ENCODE measurements at places on chromosomes 7 and 10.

DNA sequence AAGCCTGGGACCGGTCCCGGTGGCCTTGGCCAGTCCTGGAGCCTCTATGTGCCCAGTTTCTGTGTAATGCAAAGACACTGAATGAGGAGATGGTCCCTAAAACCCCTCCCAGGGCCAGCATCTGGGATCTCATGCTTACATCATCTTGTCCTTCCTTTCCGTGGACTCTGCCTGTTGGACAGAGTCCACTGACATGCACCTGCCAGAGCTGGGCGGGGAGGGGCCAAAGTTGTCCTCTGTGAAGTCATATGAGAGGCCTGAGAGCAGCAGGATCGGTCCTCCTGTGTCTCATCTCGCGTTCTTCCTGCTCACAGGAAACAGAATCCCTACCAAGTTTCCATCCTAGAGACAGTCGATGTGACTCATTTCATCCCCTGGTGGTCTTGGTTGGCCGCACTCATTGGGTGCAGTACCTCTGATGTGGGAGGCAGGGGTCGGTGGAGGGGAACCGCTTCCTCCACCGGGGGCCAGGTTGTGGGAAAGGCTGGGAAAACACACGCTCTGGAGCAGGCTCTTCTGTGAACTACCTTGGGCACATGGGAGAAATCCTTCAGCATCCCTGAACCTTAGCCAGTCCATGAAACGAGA is 389.6 kb upstream of the PODXL start:
- DNase-seq = no peak

DNA sequence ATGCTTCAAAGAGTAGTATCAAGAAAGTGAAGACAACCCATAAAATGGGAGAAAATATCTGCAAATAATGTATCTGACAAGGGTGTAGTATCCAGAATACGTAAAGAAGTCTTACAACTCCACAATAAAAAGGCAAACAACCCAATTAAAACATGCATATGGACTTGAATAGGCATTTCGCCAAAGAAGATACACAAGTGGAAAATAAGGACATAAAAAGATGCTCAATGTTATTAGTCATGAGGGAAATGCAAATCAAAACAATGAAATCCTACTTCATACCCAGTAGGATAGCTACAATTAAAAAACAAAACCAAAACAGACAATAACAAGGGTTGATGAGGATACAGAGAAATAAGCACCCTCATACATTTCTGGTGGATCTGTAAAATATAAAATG is 79.2 kb downstream of the NUDCD3 start:
- no peak for DNase-seq

GRCh38 chr7:106501605-106502580 is 159.1 kb downstream of the CCDC71L start:
- no peak for DNase-seq

DNA sequence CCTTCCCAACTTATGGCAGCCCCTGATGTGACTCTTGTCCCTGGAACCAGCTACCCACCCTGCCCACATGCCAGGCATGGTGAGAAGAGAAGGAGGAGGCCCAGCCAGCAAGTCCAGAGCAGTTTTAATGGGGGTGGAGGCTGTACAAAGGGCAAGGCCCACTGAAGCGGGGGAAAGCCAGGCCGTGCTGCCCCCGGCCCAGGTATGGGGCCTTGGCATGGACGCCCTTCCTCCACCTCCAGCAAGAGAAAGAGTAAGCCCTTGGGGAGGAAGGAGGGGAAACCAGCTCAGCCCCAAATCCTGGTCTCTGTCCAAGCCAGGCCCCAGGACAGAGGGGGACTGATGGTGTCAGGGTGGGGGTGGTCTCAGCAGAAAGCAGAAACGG is 7.0 kb downstream of the NFKB2 start:
- DNase-seq = no peak

GRCh38 chr10:36577126-36577525 is 548.3 kb upstream of the ANKRD30A start:
- no peak for DNase-seq

GRCh38 chr7:31857172-31857571 is 170.2 kb downstream of the PPP1R17 start:
- no peak for DNase-seq

DNA sequence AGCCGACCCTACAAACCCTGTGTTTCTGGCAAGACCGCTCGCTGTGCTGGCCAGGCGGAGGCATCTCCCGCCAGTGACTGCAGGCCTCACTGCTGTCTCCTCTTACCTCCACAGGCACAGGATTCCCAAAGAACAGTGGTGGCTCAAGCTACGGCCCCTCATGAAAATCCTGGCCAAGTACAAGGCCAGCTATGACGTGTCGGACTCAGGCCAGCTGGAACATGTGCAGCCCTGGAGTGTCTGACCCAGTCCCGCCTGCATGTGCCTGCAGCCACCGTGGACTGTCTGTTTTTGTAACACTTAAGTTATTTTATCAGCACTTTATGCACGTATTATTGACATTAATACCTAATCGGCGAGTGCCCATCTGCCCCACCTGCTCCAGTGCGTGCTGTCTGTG is 36.2 kb downstream of the PITRM1 start:
- no peak for DNase-seq

- DNase-seq = no peak
Measured at GRCh38 chr10:70145166-70145665, 1.3 kb downstream of the TYSND1 start.

GRCh38 chr10:89258881-89259280 is 7.3 kb upstream of the LIPA start:
- DNase-seq = no peak

GRCh38 chr10:132398566-132398991 is 1.6 kb downstream of the PWWP2B start:
- no peak for DNase-seq

DNA sequence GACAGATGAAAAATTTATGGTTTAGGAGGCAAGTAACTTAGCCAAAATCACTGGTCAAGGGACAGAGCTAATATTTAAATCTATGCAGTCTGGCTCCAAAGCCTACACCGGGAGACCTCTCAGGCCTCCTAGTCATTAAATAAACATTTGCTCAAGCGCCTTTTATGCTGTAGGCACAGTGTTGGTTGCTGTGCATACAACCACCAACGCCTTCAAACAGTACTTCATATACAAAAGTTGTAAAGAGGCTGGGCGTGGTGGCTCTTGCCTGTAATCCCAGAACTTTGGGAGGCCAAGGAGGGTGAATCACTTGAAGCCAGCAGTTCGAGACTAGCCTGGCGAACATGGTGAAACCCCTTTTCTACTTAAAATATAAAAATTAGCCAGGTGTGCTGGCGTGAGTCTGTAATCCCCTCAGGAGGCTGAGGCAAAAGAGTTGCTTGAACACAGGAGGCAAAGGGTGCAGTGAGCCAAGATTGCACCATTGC is 159.8 kb downstream of the MAGI2 start:
- no peak for DNase-seq

GRCh38 chr7:2807845-2808772 is 36.0 kb downstream of the GNA12 start:
- no peak for DNase-seq

DNA sequence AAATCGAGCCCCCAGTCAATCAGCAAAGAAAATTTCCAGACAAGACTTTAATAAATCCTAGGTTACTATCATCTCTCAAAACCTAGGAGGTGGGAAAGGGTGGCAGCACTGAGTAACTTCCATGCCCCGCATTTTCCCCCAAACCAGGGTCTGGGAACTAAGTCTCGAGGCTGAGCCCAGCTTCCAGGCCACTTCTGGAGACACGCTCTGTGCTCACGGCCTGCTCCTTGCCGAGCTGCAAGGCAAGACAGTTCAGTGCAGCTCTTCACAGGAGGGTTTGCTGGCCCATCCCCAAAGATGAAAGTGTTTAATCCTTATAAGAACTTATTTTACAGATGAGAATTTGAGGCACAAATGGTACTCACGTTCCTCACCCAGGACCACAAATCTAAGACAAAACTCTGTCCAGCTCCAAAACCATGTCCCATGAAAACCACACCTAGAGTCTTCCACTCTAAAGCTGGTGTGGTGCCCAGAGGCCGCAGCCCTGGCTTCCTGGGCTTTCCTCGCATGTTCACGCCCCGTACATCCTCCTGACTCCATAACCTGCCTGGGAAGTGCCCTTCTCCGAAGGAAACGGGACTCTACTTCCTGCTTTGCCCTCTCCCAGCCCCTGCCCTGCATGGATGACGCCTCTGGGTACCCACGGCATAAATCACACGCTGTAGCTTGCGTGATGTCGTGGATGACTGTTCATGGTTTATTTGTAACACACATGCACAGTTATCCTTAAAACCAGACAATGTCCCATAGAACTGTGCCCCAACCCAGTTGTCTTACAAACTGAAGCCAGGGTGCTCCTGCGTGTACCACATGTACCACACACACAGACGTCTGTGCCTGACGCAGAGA is 201.2 kb downstream of the DIP2C start:
- DNase-seq = no peak

DNA sequence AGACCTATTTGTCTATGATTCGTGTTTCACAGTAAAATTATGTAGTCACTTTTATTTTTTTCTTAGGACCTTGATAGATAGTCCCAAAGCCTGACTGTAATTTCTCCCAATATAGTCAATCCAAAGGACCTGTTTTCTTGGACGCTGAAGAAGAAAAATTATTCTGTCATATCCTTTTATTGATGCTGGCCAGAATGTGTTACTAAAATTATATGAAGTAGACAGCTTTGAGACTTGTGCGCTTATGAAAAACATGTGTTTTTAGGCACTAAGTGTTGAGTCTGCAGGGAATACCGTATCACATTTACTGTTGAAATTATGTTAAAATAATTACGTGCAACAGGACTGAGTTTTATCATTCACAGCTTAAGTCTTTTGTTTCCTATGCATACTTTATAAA is 17.9 kb downstream of the TES start:
- no peak for DNase-seq

- DNase-seq = no peak
Measured at GRCh38 chr7:94029976-94030375, 25.8 kb upstream of the BET1 start.

DNA sequence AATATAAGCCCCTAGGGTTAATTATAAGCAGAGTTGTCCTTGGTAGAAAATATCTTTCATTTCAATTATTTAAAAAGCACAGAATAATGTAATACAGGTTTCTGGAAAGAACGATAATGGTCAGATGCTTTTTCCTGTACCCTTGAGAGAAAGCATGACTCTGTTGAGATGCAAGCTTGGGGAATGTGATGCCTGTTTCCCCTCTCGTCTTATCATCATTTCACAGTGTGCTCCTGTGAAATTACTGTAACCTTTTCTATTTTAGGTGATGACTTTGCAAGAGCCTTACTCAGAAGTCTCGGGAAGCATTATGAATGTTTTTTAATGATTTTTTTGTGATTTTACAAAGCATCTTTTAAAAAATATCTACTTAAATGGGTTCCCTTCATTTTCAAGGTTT is 243.0 kb downstream of the POLR1F start:
- DNase-seq = no peak

DNA sequence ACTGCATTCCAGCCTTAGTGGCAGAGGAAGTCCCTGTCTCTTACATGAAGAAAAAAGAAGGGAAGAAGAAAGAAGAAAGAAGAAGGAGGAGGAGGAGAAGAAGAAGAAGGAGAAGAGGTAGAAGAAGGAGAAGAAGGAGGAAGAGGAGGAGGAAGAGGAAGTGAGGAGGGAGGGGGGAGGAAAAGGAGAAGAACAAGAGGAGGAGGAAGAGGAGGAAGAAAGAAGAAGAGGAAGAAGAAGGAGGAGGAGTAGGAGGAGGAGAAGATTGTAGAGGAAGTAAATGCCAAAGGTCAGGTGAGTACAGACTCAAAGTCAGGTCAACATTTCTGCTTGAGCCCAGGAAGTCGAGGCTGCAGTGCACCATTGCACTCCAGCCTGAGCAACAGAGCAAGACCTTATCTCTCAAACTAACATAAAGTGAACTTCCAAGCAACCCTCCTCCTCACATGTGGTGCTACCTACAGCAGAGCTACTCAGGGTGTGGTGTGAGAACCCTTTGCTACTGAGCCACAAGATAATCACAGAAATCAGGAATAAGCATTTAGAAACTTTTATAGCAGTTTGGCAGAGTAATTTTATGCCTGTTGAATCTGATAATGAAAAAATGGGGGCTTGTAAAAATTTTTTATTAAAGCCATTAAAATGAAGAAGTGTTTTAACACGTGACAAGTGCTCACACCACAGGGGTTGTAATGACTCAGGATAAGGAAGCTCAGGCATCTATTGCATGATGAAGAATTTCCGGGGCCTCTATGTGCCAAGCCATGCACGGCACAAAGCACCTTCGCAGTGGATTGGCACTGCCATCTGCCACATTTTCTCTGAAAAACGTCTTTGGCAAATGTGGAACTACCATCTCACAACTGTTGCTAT is 224.9 kb upstream of the AUTS2 start:
- no peak for DNase-seq

GRCh38 chr10:11354823-11355222 is 256.6 kb downstream of the USP6NL start:
- DNase-seq = no peak

- DNase-seq = no peak
Measured at GRCh38 chr7:158087196-158087595, 500.4 kb downstream of the PTPRN2 start.

GRCh38 chr10:17206210-17206709 is 4.8 kb upstream of the TRDMT1 start:
- DNase-seq = no peak

DNA sequence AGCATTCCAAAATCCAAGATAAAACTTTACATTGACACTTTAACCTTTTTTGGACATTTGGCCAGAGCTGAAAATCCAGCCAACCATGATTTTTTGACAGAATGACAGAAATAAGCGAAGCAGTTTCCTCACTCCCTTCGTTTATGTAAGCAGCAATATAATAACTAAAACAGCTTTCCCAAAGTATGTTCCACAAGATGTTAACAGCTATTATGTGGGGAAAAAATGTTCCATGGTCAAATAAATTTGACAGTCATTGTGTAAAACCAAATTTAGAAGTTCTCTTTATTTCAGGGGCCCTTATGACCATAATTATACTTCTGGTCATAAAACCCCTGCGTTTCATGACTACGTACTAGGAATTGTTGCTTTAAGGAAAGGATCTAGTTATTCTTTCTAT is 416.5 kb downstream of the MAGI2 start:
- no peak for DNase-seq

DNA sequence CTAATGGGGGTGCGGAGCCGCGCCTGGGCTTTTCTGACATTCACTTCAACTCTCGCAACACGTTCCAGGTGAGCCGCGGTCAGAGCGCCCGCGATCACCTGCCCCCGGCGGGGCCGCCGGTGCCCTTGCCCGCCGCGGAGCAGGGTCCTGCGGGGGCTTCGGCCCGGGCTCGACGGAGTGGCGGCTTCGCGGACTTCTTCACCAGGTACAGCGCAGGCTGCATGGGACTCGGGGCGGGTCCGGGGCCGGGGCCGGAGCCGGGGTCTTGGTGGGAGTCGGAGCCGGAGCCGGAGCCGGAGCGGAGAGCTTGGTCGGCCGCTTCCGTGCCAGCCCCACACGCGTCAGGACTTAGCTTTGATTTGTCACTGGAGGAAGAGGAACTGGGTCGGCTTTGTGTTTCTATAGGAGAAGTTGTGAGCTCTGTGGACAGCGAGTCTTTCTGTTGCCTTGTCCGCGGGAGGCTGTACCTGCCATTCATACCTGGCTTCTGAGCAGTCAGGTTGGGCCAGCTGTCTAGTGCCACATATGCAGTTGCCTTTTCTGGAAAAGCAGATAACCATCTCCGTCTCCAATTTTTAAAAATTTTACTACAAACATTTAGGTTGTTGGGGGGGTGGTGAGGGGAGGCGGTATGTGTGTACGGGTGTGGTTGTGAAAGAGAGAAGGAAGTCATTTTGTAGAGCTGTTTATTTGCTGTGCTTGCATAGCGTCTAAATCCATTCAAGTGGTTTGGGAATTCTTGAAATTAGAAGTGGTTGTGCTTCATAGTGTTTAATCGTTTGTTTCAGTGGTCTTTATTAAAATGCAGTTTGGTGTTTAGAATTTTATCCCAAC is 1.3 kb downstream of the TBC1D12 start:
- DNase-seq = peak; percentile 9

Data from NCI-H2107 (cell line).